HS-5 (cell line): ENCODE measurements at places on chromosomes 2 and 18.

GRCh38 chr2:170586571-170587095 is 128.5 kb upstream of the SP5 start:
- DNase-seq: no peak

DNA sequence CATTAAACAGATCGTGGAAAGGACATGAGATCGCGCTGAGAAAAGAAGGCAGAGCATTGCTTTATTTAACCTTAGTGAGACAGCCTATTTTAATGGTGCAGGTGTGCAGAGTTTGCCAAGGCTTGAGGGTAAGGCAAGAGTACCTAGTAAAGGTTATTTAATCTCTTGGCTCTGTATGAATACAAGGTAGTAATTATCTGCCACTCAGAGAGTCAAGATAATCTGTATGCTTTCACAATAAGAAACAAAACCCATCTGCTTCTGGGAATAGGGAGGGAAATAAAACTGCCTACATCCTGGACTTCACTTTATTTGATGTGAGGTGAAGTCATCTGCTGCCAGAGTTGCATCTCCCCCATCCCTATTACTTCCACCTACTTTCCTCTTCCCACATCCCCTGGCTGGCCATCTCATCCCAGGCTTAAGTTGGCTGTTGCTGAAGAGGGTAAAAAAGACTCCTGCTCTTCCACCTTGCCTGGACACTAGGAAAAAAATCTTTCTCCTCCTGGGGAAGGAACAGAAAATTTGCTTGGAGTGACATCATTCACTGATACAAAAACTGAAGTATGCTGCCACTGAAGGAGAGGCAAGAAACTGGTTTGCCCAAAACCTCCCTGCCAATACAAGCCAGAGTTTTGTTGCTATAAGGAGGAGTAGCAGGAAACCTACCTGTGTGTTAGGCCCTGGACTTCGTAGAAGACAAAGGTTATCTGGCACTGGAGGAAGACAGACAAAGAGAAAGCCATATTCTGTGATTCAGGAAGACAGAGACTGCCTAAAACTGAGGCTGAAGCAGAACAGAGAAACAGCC is 35.8 kb upstream of the ARHGAP25 start:
- DNase-seq: no peak

GRCh38 chr2:29562319-29562718 is 359.1 kb downstream of the ALK start:
- DNase-seq: no peak

DNA sequence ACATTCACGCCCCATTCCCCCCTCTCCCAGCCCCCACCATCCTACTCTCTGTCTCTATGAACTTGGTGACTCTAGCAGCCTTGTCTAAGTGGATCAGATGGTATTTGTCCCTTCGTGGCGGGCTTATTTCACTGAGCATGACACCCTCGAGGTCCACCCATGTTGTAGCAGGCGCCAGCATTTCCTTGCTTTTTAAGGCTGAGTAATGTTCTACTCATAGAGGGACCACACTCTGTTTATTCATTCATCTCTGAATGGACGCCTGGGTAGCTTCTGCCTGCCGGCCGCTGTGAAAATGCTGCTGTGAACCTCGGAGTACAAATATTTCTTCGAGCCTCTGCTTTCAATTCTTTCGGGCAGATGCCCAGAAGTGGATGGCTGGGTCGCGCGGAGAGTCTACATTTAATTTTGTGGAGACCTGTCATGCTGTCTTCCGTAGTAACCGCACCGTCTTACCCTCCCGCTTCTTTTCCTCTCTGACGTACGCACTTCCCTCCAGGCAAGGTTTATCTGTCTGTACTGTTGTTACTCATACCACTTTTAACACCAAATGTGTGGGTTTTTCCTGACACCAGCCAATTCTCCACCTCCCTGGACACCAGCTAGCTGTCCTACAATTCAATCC is 5.6 kb downstream of the CROCC2 start:
- no peak for DNase-seq
